Tibial nerve (tissue), 4 donors: ENCODE measurements at places on chromosomes 3 and 15.

DNA sequence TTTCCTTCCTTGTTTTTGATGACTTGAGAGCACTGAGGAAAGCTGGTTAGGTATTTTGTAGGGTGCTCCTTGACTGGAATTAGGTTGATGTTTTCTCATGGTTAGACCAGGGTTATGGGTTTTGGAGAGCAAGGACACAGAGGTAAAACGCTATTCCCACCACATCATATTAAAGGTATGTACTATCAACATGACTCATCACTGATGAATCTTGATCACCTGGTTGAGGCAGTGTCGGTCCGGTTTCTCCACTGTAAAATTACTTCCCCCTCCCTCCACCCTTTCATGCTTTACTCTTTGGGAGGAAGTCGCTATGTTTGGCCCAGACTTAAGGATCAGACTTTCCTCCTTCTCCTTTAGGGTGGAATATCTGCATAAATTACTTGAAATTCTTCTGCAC lies 201.6 kb downstream of the EDEM1 start:
- no peaks in the 10 kb centered on the region for H3K4me1 ChIP-seq
- no peak overlapping the region for H3K4me3 ChIP-seq
- no peaks in the 10 kb centered on the region for H3K36me3 ChIP-seq
- no peaks in the 10 kb centered on the region for H3K27me3 ChIP-seq
- no peak overlapping the region for H3K27ac ChIP-seq

- no peaks in the 10 kb centered on the region for H3K36me3 ChIP-seq
- no peak overlapping the region for H3K4me3 ChIP-seq
- H3K27ac ChIP-seq, result no peak overlapping the region
- no peaks in the 10 kb centered on the region for H3K27me3 ChIP-seq
- H3K4me1 ChIP-seq, result peaks cover 5% of the 10 kb centered on the region
Observed at GRCh38 chr15:90711842-90712241, 5.3 kb upstream of the BLM start.

DNA sequence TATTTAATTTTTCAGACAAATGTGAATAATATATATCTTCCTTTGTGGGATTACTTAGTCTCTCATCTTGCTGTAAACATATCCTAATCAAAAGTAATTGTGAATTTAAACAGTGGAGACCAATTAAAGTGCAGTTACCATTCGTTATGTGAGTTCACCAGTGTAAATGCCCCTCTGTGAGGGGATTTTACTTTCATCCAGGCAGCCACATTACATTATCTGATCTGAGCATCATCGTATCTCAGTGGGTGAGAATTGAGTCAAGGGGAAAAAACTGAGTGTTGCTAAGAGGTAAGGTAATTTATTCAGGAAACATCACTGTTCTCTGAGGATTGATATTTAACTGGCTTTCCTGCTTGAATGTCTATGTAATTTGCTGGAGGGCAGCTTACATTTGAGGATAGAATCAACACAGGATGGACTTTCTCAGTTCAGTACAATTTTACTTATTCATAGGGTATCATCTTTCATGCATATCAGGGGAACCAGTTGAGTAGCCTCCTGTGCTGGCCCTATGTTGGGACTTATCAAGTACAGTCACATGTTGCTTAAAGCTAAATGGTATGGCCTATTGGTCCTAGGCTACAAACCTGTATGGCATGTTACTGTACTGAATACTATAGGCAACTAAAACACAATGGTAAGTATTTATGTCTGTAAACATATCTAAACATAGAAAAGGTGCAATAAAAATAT lies 219.7 kb downstream of the CD47 start:
- no peaks in the 10 kb centered on the region for H3K4me1 ChIP-seq
- no peak overlapping the region for H3K27ac ChIP-seq
- no peaks in the 10 kb centered on the region for H3K36me3 ChIP-seq
- H3K27me3 ChIP-seq, result no peaks in the 10 kb centered on the region
- no peak for DNase-seq

- no peaks in the 10 kb centered on the region for H3K4me1 ChIP-seq
- no peaks in the 10 kb centered on the region for H3K27me3 ChIP-seq
- DNase-seq, result no peak
Observed at GRCh38 chr15:35014241-35014640, 26.2 kb upstream of the ZNF770 start.

- H3K36me3 ChIP-seq, result no peaks in the 10 kb centered on the region
- DNase-seq, result no peak
- H3K4me3 ChIP-seq, result no peak overlapping the region
- no peak overlapping the region for H3K27ac ChIP-seq
- H3K27me3 ChIP-seq, result no peaks in the 10 kb centered on the region
Observed at GRCh38 chr15:98402486-98402885, 245.9 kb upstream of the IGF1R start.

DNA sequence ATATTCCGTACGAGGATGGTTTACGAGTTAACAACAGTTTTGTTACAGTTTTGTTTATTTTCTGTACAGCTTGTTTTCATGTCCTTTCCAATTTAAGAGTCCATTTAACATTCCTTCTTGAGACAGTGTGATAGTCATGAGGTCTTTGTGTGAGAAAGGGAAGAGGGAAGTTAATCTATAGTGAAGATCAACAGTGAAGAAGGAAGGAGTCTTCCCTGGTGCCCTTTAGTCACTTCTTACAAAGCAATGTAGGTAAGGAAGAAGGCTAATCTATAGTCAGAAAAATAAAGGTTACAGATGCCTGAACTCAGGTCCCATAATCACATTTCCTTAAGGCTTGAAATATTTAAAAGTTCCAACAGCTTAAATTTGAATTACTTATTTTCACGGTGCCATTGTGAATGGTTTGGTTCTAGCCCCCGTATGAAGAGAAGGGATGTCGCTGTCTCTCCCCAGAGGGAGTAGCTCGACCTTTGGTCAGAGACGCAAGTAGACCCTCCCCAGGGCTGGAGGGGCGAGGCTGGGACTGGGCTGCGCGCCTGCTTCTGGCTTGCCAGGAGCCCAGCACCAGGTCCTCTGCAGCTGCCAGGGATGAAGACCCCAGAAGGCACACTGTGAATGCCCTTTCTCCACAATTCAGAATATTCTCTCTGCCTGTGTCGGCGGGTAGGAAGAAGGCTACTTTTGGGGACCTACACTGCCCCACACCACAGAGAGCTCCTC lies 34.9 kb downstream of the EDEM1 start:
- H3K4me1 ChIP-seq, result no peaks in the 10 kb centered on the region
- H3K36me3 ChIP-seq, result peaks cover 29% of the 10 kb centered on the region
- no peak overlapping the region for H3K4me3 ChIP-seq
- H3K27me3 ChIP-seq, result no peaks in the 10 kb centered on the region

DNA sequence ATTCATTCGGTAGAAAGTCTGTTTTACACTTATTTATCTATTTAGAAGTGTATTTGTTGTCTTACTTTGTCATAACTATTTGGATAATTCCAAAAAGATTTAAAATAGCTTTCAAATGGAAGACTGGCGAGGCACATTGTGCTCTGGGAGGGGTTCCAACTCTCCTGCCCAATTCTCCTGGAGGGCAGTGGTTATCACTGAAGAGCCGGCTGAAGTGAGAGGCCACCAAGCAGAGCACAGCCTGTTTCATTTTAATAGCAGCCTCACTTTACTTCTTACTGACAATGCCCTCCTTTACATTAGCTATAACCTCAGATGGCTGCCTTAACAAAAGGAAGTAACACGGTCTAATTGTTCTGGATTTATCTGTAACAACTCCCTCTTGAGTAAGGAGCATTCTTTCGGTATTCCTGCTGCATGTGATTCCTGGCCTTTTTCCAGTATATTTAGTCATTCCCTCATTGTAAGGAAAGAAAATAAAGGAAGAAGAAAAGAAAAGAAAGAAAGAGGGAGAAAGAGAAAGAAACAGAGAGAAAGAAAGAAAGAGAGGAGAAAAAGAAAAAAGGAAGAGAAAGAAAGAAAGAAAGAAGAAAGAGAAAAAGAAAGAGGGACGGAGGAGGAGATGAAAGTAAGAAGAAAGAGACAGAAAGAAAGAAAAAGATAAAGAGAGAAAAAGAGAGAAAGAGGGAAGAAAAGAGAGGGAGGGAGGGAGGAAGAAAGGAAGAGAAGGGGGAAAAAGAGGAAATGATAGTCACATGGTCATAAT lies 339.8 kb upstream of the WNT5A start:
- DNase-seq, result no peak
- no peaks in the 10 kb centered on the region for H3K27me3 ChIP-seq
- H3K27ac ChIP-seq, result no peak overlapping the region
- H3K4me3 ChIP-seq, result no peak overlapping the region
- no peaks in the 10 kb centered on the region for H3K36me3 ChIP-seq

DNA sequence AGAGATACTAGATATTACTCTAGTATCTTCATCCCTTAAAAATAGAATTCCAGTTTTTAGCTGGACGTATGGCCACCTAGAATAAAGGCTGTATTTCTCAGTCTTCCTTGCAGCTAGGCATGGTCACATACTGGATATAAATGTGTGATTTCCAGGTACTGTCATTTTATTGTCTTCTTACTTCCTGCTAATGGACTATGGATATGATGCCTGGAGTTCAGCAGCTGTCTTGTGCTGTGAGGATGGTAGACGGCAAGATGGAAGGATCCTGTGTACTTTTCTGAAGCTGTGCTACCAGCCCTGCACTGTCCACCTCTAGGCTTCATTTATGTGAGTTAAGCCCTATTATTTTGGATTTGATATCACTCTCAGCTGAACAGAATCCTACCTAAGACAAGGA lies 83.4 kb downstream of the EBLN2 start:
- no peaks in the 10 kb centered on the region for H3K36me3 ChIP-seq
- no peaks in the 10 kb centered on the region for H3K4me1 ChIP-seq
- DNase-seq, result no peak

DNA sequence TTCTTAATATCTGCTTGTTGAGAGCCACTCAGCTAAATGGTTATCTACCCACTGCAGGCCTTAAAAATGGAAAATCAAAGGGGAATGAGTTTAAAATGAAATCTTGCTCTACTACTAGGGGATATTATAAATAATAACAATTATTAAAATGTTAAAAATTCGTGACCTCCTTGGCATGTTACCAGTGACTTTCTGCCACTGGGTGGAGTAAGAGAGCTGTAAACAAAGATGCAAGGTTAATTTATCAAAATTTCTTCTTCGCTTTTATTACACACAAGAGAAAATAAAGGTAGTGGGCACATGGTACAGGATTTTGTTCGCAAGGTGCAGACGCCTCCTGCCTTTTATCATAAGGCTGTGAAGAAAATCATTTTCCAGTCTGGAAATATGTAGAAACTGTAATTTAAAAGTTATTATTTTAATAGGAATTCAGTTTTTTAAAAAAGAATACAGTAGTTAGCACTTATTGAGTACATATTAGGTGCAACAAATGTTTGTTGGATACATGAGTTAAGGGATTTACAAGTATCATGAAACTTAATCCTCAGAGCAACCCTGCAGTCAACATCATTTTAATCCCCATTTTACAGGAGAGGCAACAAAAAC lies 272.6 kb downstream of the SUCLG2 start:
- H3K27ac ChIP-seq, result no peak overlapping the region
- H3K4me3 ChIP-seq, result no peak overlapping the region
- H3K36me3 ChIP-seq, result no peaks in the 10 kb centered on the region
- H3K4me1 ChIP-seq, result peaks cover 12% of the 10 kb centered on the region
- H3K27me3 ChIP-seq, result no peaks in the 10 kb centered on the region

- H3K4me3 ChIP-seq, result no peak overlapping the region
- no peaks in the 10 kb centered on the region for H3K36me3 ChIP-seq
- H3K4me1 ChIP-seq, result no peaks in the 10 kb centered on the region
- H3K27me3 ChIP-seq, result no peaks in the 10 kb centered on the region
- no peak for DNase-seq
- H3K27ac ChIP-seq, result no peak overlapping the region
Observed at GRCh38 chr15:81168131-81168526, 28.6 kb upstream of the IL16 start.

DNA sequence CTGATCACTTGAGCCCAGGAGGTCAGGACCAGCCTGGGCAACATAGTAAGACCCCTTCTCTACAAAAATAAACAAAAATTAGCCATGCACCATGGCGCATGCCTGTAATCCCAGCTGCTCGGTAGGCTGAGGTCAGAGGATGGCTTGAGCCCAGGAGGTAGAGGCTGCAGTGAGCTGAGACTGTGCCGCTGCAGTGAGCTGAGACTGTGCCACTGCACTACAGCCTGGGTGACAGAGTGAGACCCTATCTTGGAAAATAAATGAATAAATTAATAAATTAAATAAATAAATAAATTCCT lies 10.8 kb downstream of the SHISA5 start:
- no peaks in the 10 kb centered on the region for H3K27me3 ChIP-seq
- DNase-seq, result no peak
- H3K4me1 ChIP-seq, result no peaks in the 10 kb centered on the region
- H3K4me3 ChIP-seq, result no peak overlapping the region
- no peak overlapping the region for H3K27ac ChIP-seq

DNA sequence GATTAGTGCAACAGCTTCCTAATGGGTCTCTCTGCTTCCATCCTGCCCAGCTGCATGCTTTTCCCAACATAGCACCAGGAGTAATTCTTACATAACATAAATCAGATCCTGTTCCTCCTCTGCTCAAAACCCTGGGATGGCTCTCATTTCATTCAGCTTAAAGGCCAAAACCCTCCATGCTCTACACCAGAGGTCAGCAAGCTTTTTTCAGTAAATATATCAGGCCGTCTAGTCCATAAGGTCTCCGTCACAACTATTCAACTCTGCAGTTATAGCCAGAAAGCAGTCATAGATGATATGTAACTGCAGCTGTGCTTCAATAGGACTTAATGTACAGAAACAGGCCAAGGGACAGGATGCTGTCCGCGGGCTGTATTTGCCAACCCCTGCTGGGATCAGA lies 202.8 kb upstream of the UBE2E2 start:
- H3K4me1 ChIP-seq, result peaks cover 7% of the 10 kb centered on the region
- no peaks in the 10 kb centered on the region for H3K27me3 ChIP-seq
- DNase-seq, result no peak
- no peak overlapping the region for H3K4me3 ChIP-seq
- no peak overlapping the region for H3K27ac ChIP-seq

DNA sequence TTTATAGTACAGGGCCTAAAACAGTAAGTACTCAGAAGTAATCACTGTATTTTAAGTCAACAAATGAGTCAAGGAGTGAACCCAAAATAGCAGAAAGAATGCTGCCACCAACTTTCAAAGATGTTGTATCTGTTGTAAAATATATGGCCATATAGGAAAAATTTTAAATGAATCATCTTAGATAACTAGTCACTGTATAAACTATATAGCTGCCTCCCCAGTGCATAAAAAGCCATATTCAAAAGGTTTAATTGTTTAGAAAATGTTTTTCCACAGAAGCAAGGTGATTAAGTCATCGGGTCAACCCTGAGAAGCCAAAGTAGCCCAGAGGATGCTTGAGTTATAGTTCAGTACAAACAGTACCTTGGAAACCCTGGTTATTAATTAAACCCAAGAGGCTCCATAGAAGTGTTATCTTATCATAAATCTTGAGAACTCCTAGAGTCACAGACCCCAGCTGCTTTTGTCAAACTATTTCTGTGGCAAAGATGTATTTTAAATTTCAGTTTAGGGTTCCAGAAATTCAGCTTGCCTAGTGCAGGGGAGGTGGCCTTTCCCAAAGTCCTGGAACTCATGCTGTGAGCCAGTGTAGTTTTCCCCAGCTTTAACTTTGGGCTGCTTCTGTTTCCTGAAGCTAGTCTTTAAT lies 39.2 kb downstream of the MBNL1 start:
- no peak for DNase-seq
- no peak overlapping the region for H3K4me3 ChIP-seq
- no peak overlapping the region for H3K27ac ChIP-seq

- no peak for DNase-seq
- H3K4me3 ChIP-seq, result no peak overlapping the region
- H3K27me3 ChIP-seq, result no peaks in the 10 kb centered on the region
- H3K4me1 ChIP-seq, result no peaks in the 10 kb centered on the region
Observed at GRCh38 chr3:136209921-136210320, 13.8 kb upstream of the MSL2 start.
